ENCODE measurements at places on chromosomes 6 and 20. TPM values are rescaled to one million over a fixed set of nuclear protein-coding genes. Genes with fewer than 3 reads are reported as not detected.

Gene DYNLT2
- total RNA-seq = 3.2 TPM

Gene UQCC2
- total RNA-seq = 16.2 TPM

DNA sequence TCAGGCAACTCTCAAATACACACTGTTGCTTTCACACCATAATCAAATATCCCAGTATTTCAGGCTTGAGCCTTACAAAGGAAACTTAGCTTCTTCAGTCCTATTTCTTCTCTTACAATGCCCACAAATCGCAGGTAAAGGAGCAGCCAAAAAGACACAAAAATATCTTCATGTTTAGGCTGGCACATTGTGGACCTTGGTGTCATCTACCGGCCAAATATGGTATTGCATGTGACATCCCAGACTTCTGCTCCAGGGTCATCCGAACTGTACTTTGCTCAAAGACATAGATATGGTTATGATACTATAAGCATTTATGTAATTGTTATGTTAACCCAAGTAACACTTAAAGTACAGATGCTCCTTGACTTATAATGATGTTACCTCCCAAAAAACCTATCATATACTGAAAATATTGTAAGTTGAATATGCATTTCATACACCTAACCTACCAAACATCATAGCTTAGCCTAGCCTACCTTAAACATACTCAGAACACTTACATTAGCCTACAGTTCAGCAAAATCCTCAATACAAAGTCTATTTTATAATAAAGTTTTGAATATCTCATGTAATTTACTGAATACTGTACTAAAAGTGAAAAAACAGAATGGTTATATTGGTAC lies 4.6 kb downstream of the OR2H2 start:
- DNase-seq = no peak

- no peak for DNase-seq
Observed at GRCh38 chr20:38290829-38291814, 12.8 kb upstream of the BPI start.

DNA sequence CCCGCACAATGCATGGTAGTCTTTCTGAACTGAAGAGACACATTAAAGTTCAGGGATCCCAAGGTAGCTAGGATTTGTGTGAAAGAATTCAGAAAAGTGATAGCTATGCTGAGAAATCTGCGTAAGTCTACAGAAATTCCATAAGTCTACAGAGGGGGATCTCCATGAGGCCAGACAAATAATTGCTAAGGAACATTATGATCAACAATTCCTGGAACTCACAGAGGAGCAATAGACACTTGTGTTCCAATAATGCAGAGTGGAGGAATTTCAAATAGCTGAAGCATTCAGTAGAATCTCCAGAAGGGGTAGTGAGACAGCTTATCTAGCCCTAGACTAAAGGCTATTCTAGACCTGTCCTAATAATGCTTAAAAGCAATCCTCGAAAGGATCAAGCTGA lies 315.7 kb upstream of the ECI2 start:
- DNase-seq = no peak

- no peak for DNase-seq
Observed at GRCh38 chr6:104597541-104598050, 262.1 kb downstream of the HACE1 start.

GRCh38 chr6:166436195-166437139 lies 53.7 kb upstream of the MPC1 start:
- no peak for DNase-seq

Measured in vagina (tissue), 2 donors.